Type B pancreatic cell (in vitro differentiated cells): ENCODE measurements at places on chromosomes 11 and 22. TPM values are rescaled to one million over a fixed set of nuclear protein-coding genes. Genes with fewer than 3 reads are reported as not detected.

GRCh38 chr11:117231842-117232091 is at the start of gene PCSK7:
TSS of gene PCSK7 (minus strand) at chr11:117232073. CDS start at chr11:117229844, 2,229 bp downstream.
- no peaks in the 10 kb centered on the region for H3K36me3 ChIP-seq
- no peaks in the 10 kb centered on the region for H3K27me3 ChIP-seq

- peaks cover 26% of the 10 kb centered on the region for H3K36me3 ChIP-seq
- H3K4me3 ChIP-seq = no peak overlapping the region
- peaks cover 35% of the 10 kb centered on the region for H3K4me1 ChIP-seq
- no peak overlapping the region for H3K27ac ChIP-seq
Observed at GRCh38 chr11:123173856-123174186, 21.2 kb downstream of the CLMP start.

- H3K4me1 ChIP-seq = no peaks in the 10 kb centered on the region
- no peaks in the 10 kb centered on the region for H3K27me3 ChIP-seq
- no peak overlapping the region for H3K4me3 ChIP-seq
Observed at GRCh38 chr11:121091492-121092152, 9.4 kb upstream of the TECTA start.

GRCh38 chr22:17692841-17693240 is 54.3 kb downstream of the BCL2L13 start:
- H3K27ac ChIP-seq = no peak overlapping the region
- no peak for DNase-seq
- no peak overlapping the region for H3K4me3 ChIP-seq
- H3K36me3 ChIP-seq = peaks cover 4% of the 10 kb centered on the region
- no peaks in the 10 kb centered on the region for H3K4me1 ChIP-seq

MFRP gene
- total RNA-seq = not detected in 2 replicates

SYT9 gene
- total RNA-seq = 1.6 and 2.1 TPM in 2 replicates

TIGD3 gene
- total RNA-seq = 1.2 and 1.3 TPM in 2 replicates

DNA sequence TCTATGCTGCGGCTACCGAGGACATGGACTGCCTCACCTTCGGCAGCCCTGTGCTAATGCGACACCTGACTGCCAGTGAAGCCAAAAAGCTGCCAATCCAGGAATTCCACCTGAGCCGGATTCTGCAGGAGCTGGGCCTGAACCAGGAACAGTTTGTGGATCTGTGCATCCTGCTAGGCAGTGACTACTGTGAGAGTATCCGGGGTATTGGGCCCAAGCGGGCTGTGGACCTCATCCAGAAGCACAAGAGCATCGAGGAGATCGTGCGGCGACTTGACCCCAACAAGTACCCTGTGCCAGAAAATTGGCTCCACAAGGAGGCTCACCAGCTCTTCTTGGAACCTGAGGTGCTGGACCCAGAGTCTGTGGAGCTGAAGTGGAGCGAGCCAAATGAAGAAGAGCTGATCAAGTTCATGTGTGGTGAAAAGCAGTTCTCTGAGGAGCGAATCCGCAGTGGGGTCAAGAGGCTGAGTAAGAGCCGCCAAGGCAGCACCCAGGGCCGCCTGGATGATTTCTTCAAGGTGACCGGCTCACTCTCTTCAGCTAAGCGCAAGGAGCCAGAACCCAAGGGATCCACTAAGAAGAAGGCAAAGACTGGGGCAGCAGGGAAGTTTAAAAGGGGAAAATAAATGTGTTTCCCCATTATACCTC is 3.3 kb downstream of the FEN1 start:
- peaks cover 3% of the 10 kb centered on the region for H3K36me3 ChIP-seq
- peaks cover 22% of the 10 kb centered on the region for H3K4me1 ChIP-seq
- H3K4me3 ChIP-seq = no peak overlapping the region
- no peak for DNase-seq
- H3K27me3 ChIP-seq = no peaks in the 10 kb centered on the region
- H3K27ac ChIP-seq = no peak overlapping the region

DNA sequence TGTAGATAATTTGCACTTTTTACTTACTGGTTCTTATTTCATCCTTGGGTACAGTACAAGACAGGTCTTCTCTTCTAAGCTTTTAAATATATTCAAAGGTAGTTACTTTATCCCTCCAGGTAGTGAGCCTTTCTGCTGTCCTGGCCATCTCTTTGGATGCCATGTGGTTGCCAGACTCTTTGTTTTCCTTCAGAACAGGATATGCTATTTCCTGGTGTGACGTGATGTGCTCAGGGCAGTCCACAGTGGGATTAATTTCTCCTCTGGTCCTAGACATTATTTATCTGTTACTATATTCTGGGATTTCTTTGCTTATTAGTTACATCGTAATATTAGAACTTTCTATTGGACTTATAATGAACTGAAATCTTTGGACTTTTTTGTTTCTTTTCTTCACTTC is 63.7 kb downstream of the PPP6R3 start:
- H3K4me1 ChIP-seq = peaks cover 25% of the 10 kb centered on the region
- peak overlapping the region; percentile 11 for H3K27ac ChIP-seq
- no peak for DNase-seq
- H3K4me3 ChIP-seq = no peak overlapping the region

NLRX1 gene
- 8.7 and 11.5 TPM in 2 replicates for total RNA-seq

PGA4 gene
- 1.6 and 7.0 TPM in 2 replicates for total RNA-seq

- DNase-seq = no peak
- H3K27me3 ChIP-seq = peaks cover 31% of the 10 kb centered on the region
- H3K36me3 ChIP-seq = no peaks in the 10 kb centered on the region
- no peak within 1 kb of the TSS for H3K27ac ChIP-seq
- peaks cover 10% of the 10 kb centered on the region for H3K4me1 ChIP-seq
Observed at GRCh38 chr11:62242021-62242420, at the start of gene SCGB1D2. TSS of gene SCGB1D2 (plus strand) at chr11:62242239. CDS start at chr11:62242308, 69 bp downstream.

- H3K36me3 ChIP-seq = no peaks in the 10 kb centered on the region
- peaks cover 4% of the 10 kb centered on the region for H3K4me1 ChIP-seq
- peaks cover 55% of the 10 kb centered on the region for H3K27me3 ChIP-seq
- no peak overlapping the region for H3K4me3 ChIP-seq
Observed at GRCh38 chr22:18997925-18998315, 61.8 kb upstream of the PRODH start.
